NCI-H748 treated with DMSO at 0.1 percent for 48 hours (cell line): ENCODE measurements at places on chromosomes 12 and 14.
A peak's percentile ranks its signal among the peaks of the same experiment; 100 is the strongest.

- no peak for DNase-seq
Observed at GRCh38 chr14:45972416-45972815, 679.2 kb downstream of the RPL10L start.

DNA sequence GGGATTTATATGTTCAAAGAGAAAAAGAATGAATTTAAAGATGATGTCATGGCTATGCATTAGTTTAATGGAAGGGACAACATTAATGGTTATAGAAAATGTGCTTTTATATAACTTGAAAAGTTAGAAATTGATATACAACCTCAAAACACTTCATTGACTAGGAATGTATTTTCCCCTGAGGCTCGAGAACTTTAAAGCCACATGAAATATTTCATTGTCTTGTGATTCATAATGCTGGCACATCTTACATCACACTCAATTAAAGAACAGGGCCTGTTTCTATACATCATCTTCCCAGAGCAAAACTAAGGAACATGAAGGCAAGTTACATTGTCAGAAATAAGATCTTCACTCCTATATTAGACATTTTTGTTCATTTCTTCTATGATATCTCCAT is 35.2 kb upstream of the PAWR start:
- DNase-seq: no peak

- peak; percentile 31 for DNase-seq
Observed at GRCh38 chr14:69484444-69485314, at the start of gene PLEKHD1. TSS of gene PLEKHD1 (plus strand) at chr14:69484728. CDS start at chr14:69484966, 238 bp downstream.

- DNase-seq: no peak
Observed at GRCh38 chr12:106753526-106753925, 21.0 kb upstream of the RIC8B start.
